ENCODE measurements at places on chromosomes 4 and X.

DNA sequence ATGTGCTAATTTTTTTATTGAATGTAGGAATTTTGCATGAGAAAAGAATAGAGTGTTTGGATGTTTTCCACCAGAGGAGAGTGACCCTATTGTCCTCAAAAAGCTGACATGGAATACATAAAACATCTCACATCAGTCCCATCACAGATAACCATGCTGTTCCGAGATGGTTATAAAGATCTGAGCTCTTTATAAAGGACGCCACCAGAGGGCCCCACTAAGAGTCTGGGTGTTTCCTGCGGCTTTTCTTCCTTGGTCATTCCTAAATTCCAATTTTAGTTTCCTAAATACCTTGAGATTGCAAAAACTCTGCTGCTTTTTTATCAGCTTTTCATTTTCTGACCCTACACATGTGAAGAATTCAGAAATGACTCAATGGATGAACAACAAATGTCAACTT is 504.5 kb upstream of the FRG1 start:
- DNase-seq = no peak

DNA sequence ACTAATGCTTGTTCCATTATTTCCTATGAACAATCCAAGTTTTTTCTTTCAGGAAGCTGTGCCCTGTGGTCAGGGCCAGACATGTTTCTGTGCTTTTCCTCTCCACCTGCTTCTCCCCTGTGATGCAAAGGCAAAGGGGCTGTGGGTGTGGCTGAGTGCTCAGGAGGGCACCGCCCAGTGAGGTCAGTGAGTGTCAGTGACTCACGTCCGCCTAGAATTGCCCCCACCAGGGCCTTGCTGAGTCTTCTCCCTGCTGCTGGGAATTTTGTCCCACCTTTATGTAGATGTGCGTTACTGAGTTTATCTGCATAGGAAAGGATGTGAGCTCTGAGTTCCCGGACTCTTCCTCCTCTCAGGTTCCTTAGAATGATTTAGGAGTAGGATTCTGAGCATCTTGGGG is 283.2 kb downstream of the DCHS2 start:
- no peak for DNase-seq

GRCh38 chr4:150546286-150546685 is 35.7 kb upstream of the MAB21L2 start:
- no peak for DNase-seq

DNA sequence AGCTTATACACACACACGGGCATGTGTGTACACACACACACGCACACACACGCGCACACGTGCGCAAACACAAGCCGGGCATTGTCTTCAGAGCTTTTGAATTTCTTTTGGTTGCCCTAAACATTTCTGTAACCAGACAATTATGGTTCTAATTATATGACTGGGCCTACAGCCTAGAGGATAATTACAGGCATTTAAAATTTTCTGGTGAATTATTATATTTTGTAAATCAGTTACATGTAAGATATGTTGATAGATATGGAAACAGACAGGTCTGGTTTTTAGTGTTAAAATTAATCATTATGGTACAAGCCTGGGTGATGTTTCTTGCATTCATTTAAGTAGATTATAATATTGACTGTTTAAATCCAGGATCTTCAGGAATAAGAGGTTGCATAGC is 1120.5 kb downstream of the ADGRL3 start:
- DNase-seq = no peak

DNA sequence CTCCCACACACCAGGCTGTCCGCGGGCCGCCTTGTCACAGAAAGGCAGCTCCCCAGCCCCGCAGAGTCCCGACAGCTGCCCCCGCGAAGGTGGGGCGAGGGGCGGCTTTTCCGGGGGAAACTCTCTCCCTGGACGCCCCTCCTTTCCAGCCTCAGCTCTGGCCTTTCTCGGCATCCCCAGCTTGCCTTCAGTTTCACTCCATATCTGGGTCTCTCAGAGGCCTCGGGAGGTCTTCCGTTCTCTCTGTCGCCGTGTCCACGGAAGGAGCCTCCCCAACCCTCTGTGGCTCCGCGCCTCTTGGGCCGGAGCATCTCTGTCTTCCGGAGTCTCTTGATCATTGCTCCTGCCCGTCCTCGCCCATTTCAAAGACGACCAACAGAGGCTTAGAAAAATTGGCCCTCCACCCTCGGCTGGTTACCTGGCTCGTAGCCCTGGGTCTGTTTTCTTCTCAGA is 6.1 kb upstream of the MSX1 start:
- DNase-seq = no peak

- no peak for DNase-seq
These were observed 119.9 kb upstream of the GRID2 start for GRCh38 chr4:92183825-92184224.

DNA sequence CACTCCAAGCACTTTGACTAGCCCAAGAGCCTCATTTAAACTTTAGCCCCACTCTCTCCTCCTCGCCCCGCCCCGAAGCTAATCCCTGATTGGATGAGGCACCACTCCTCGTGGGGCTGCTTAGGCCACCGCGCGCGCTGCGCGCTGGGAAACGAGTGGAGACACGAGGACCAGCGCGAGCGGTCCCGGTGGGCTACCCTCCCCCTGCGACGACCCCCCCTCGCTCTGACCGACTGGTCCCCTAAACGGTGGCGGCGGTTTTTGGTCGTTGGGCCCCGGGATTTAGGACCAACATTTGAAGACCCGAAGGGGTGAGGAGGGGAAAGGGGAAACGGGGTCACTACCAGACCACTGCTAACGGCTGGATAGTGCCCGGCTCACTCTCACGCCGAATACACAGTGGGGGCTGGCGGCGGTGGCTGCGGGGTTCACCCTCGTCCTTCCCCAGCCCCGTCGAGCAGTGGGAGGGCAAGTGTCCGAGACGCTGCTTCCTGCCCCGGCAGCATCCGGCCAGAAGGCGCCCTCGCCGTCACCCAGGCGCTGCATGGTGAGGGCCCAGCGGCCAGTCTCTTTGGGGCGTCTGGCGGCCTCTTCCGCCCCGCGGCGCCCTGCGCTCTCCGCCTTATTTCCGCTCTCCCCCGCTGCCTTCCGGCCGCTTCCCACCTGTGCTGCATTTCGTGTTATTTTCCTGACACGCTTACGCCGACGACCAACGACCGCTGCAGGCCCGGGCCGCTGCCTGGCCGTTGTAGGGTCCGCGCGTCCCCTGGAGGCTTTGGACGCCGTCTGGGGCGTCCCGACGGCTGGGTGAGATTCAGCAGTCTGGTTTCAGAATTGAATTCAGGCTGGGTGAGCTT is at the start of gene RBM46:
Gene RBM46 (plus strand): TSS at position 147 of the 857 bp plus-strand sequence. CDS start 15,481 bp downstream, outside the sequence.
- DNase-seq = no peak

- no peak for DNase-seq
These were observed 147.7 kb downstream of the RASL11B start for GRCh38 chr4:53009824-53010223.

- DNase-seq = no peak
These were observed 6.1 kb downstream of the SGCB start for GRCh38 chr4:52032005-52032404.

DNA sequence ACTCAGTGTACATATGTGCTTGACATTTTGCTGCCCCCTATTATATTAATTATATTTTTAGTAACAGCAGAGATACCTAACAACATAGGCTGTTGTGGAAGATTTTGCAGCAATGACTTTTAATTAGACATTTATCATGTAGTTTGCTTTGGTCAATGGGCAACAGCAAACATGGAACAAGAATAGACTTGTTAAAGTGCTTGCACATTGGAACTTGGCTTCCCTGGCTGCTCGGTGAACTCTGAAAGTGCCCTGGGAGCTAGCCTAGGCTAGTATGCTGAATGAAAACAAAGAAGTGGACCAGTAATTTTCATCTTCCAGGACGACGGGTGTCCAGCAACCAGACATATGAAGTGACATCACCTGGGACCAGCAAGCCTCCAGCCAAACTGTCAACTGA is 1157.1 kb downstream of the ARAP2 start:
- no peak for DNase-seq

- no peak for DNase-seq
These were observed 901 bp downstream of the JADE1 start for GRCh38 chr4:128810331-128810870.

DNA sequence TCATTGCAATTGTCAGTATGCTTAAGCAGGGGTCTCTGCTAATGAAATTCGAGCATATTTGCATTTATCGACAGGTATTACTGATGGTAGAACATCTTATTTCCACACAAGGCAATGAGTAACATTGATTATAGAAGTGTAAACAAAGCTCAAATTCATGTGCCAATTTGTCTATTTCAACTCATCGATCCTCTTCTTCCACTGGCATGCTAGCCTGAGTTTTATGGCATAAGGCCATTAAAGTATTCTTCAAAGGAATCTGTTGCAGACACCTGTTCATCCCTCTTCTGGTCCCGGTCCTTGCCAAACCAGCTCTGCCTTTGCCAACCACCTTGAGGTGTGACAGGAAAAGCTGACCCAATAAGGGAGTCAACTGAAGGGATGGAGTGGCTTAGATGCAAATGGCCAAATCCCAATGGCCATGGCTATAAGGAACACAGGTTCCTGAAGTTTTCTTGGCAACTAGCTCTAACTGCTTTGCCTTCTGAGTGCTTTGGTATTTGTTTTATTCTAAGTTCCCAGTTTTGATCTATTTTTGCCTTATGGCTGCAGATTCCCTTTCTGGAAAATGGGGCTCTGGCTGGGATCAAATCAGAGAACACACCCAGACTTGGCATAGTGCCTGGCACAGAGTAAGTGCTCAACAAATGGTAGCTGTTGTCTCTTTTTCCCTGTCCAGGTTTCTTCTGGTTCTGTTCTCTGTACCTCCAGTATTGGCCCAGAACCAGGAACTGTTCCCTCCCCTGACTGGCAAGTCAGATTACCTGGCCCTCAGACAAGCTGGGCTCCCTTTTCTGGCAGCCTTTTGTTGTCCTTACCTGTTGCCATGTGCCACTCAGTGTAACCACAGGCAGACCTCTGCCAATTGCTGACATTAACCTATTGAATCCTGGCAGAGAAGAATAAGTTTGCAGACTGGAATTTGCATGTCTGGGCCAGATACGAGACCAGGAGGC is 63.1 kb downstream of the RTL9 start:
- no peak for DNase-seq

DNA sequence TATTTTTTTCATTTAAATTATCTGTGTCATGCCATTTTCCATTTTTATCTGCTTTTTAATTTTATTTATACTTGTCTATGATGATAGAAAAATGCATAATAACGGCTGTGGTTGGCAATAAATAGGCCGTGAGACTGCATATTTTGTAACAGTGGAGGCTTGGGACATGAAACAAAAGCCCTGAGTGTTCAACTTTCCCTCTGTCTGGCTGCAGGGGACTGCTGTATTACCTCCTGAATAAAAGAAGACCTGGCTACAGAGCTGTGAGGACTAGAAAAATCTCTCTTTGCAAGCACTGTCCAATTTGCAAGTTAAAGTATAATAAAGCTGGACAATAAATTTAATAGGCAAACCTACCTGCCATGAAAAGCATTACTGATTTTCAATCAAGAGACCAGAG is 82.1 kb downstream of the MAGEB10 start:
- no peak for DNase-seq

DNA sequence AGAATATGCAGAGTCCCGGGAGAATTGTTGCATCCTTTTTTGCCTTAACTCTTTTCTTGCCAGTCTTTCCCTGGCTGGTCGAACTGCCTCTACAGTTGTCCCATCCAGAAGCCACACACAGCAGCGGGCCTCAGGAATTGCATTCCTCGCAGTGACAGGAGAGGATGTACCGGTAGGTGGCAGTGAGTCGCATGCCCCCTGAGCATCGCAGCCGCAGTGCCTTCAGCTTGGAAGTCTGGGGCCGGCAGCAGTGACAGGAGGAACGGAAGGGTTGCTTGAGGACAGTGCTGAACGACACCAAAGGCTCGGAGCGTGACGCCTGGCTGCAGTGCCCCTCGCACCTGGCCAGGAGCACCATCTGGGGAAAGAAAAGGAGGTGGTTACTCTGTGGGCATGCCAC is 23.5 kb downstream of the NDP start:
- DNase-seq = no peak

GRCh38 chr4:87659247-87659931 is 9.3 kb downstream of the DMP1 start:
- DNase-seq = no peak

GRCh38 chr4:40563401-40563800 is 66.3 kb downstream of the RBM47 start:
- no peak for DNase-seq

DNA sequence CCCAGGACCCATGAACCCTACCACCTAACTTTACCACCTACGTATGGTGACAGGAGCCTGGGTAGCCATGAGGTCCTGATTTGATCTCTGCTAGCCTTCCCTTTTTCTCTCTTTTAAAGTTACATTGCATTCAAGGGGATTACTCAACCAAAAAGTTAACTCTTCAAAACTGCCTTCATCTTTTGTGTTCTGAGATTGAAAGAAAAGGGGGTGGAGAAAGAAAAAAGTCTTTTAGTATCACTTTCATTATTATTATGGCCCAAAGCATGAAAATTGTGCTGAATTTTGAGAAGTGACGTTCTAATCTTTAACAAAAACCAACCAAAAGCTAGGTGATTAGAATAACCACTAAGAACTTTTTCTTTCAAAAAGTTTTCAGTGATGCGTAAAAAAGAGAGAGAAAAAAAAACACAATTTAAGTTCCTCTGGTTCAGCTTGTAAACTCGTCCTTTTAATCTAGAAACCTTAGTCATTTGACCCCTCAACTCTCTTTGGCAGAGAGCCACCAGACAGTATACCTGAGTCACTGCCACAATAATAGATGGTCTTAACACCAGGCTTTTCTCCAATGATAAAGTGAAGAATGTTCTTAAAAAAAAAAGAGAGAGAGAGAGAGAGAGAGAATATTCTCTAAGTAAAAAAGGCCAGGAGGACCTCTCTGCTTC is 347.4 kb upstream of the FGF13 start:
- no peak for DNase-seq

- DNase-seq = no peak
These were observed 12.2 kb upstream of the MTMR1 start for GRCh38 chrX:150680974-150681373.

- no peak for DNase-seq
These were observed 122.9 kb downstream of the UBE2NL start for GRCh38 chrX:144006811-144007210.

GRCh38 chr4:128516301-128516969 is 228.8 kb upstream of the PGRMC2 start:
- no peak for DNase-seq

GRCh38 chrX:150575419-150575814 is 7.0 kb downstream of the MTM1 start:
- DNase-seq = peak; percentile 10
